ENCODE measurements at places on chromosomes 11 and 22.

- peak; percentile 43 for DNase-seq
These were observed 109.3 kb downstream of the GGTLC2 start for GRCh38 chr22:22753526-22754267.

GRCh38 chr11:33290319-33290718 is 33.1 kb downstream of the HIPK3 start:
- DNase-seq: no peak

DNA sequence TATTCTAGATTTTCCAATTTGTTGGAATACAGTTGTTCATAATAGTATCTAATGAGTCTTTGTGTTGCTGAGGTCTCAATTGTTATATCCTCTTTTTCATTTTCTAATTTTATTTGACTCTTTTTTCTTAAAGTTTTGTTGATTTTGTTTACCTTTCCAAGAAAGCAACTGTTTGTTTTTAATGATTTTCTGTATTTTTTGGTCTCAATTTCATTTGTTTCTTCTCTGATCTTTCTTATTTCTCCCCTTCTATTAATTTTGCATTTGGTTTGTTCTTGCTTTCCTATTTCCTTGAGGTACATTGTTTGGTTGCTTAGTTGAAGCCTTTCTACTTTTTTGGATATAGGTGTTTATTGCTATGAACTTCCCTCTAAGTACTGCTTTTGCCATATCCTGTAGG is 5.2 kb upstream of the OR52A1 start:
- no peak for DNase-seq

DNA sequence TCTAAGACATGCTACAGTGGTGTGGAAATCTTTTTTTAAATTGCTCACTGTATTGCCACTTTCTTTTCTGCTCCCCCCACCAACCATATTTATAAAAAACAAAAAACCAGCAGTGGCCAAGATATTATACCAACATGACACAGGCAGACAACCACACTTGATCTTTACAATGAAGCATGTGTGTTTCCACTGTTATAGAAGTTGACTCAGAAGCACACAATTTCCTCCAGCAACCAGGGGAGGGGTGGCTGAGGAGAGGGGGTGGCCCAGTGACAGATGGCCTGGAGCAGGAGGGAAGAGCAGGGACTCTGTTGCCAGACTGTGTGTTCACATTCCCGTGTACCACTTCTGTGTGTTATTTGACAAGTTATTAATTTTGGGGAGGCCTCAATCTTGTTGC is 14.8 kb downstream of the CD59 start:
- peak; percentile 44 for DNase-seq

- no peak for DNase-seq
These were observed 10.5 kb upstream of the EHD1 start for GRCh38 chr11:64888729-64889511.

DNA sequence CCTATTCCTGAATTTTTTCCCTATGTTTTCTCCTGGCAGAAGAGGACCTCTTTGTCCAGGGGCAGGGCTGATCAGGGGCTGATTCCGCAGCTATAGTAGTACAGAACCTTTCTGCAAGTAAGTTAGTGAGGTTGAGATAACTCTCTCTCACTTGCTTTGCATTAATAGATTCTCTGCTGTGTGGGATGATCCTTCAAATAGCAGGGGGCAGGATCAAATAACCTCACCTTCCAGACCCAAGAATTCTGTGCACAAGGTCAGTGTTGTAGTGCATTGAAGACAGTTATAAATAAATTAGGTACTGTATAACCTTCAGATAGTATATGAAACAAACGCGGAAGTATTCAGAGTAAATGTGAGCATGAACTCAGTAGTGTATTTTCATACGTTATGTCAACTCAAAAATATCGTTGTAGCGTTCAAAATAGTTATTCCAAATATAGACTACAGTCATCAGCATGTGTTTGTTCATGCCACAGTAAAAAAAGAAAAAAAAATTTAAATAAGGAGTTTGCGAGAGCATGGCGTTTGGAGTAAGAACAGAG is 278 bp downstream of the MMP26 start:
- no peak for DNase-seq

- no peak for DNase-seq
These were observed 12.3 kb upstream of the SCUBE2 start for GRCh38 chr11:9103542-9104276.

DNA sequence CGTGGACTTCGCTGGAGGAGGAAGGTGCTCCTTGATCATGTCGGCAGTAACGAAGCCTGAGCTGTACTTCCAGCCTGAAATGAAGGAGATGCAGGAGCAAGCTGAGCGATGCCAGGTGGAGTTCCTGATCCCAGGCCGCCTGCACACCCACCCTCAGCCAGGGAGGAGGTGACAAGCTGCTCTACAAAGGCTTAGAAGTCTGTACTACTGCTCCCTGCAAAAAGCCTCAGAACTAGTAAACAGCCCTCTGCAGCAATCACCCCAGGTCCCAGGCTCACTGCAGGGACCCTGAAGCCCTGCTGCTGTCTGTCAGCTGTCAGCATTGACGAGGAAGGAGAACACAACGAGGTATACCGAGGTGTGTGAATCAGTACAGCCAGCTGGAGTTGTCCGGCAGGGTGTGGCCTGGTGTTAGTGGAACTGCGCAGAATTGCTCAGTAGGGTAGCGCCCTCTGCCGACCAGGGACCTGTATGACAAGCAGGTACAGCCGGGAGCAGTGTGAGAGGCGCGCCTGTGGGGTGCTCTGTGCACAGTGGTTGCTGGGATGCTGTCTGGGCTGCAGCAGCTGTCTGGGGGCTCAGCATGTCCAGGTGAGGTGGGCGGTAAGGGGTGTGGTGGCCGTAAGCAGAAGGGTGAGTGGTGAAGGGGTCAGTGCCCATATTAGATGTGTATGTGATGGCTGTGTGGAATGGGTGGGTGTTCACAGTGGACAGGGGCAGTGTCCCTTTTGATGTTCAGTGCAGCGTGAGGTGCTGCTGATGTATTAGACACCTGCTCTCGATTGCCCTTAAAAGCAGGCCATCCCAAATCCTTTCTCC is 7.6 kb downstream of the CYB5R2 start:
- peak; percentile 83 for DNase-seq

DNA sequence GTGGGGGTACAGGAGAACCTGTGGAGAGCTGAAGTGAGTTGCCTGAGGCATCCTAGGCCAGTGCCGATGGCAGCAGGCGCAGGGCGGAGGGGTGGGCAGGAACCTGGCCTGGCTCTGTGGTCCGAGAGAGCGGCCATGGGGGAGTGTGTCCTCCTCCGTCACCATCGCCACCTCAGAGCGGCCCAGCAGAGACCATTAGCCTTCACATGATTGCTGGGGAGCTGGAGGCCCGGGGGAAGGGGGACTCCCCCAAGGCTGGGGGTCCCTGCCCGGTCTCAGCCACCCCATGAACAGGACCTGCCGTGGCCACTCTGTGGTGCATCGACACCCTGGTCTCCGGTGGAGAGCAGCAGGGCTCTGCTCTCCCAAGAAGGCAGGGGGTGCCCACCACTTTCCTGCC is 4.1 kb downstream of the OMP start:
- no peak for DNase-seq

DNA sequence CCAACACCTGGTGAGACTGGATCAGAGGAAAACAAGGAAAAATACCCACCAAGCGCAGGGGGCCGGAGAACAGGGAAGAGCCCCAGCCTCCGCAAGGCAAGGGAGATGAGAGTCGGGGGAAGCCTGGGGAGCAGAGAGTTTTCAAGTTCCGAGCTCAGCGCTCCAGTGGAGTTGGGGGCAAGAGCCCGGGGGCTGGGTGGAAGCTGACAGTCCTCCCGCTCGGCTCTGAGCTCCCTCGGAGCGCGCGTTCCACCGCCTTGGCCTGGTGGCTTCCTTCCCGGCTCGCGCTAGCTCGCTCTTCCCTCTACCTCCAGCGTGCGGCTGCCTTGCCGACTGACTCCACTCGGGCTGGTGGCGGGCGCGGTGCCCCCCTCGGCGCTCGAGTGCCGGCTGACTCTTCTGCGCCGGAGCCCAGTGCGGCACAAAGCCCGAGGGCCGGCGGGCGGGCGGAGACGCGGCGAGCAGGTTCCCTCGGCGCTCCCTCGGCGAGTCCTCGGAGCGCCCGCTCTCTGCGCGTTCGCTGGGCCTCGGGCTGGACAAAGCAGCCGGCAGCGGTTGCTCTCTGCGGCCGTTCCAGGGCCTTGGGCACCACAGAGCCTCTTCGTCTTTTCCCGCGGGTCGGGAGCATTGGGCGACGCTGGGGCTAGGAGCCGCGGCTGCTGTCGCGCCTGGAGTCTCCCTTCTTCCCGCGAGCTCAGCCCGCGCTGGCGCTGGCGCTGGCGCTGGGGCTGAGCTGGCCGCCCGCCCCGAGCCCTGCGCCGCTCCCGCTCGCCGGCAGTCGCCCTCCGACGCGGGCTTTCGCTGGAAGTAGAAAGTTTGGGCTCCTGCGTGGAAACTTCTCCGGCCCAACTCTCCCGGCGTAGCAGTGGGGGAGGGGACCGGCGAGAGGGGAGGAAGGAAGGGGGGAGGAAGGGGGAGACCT is 1.0 kb downstream of the PAX6 start:
- peak; percentile 49 for DNase-seq

GRCh38 chr11:73854680-73855079 is 22.0 kb downstream of the COA4 start:
- peak; percentile 88 for DNase-seq

GRCh38 chr11:82786836-82787235 is 53.2 kb upstream of the FAM181B start:
- no peak for DNase-seq

- DNase-seq: no peak
These were observed 374.5 kb downstream of the CADM1 start for GRCh38 chr11:115129473-115130289.

DNA sequence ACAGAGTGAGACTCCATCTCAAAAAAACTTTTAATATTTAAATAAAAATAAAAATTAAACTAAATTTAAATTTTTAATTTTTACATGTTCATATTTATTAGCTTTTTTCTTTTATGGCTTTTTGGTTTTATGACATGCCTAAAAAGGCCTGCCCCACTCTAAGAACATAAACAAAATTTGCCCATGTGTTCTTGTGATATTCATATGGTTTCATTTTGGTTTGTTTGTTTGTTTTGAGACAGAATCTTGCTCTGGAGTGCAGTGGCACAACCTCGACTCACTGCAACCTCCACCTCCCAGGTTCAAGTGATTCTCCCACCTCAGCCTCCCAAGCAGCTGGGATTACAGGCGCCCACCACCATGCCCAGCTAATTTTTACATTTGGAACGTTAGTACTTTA is 27.7 kb downstream of the SUSD2 start:
- DNase-seq: no peak

GRCh38 chr11:69200331-69201065 is 44.8 kb downstream of the SMIM38 start:
- DNase-seq: no peak

GRCh38 chr11:103652013-103652412 is 384.4 kb upstream of the DDI1 start:
- DNase-seq: no peak

GRCh38 chr11:59680287-59681154 is 11.7 kb upstream of the PATL1 start:
- DNase-seq: peak; percentile 85

GRCh38 chr22:42033263-42034181 is 34.9 kb downstream of the WBP2NL start:
- DNase-seq: no peak

DNA sequence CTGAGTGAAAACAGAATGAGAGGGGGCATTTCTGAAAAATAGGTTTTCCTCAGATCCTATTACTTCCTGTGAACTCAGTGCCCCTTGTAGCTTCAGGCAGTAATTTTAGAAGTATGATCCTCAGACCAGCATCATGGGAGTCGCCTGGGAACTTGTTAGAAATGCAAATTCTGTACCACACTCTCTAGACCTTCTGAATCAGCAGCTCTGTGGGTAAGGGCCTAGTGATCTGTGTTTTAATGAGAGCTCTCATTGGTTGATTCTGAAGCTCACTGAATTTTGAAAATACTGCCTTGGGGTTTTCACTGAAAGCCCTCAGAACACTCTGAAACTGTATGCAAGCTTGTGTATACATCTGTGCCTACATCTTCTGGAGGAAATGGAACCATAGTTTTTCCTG is 647.2 kb upstream of the ANO5 start:
- no peak for DNase-seq

GRCh38 chr11:36729825-36730224 is 131.8 kb upstream of the RAG2 start:
- DNase-seq: no peak

DNA sequence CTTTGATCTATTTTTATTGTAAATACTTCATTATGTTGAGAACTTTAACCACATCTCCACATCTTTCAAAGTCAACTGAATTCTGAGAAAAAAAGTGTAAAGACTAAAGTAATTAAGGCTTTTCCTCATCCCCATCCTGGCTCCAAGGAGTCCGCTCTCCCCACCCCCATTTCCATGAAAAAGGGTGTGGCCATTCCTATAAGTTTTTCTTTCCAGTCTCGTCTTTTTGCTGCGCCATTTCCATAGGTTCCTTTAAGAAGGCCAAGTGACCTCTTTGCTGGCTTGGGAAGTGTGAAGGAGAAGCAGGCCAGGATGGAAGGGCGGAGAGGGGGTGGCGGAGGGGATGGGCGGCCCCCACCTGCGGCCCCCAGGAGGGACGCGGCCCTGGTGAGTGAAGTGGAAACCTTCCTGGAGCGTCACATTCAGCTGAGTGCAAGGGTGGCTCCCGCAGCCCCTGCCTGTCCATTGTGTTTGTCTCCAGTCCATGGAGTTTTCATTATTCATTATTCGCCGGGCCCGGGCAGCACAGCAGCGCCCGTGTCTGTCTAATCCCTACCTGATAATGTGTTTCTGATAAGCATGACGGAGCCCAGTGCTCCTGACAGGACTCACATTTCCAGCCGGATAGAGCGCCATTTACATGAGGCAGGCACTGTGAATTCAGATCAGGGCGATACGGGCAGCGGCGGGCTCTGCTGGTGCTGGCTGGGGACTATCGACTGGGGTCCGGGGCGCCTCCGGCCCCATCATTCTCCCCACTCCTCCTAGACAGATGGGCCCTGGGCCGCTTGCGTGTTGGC is 739.8 kb downstream of the OPCML start:
- no peak for DNase-seq

GRCh38 chr22:42938976-42939375 is 76.0 kb downstream of the PACSIN2 start:
- DNase-seq: peak; percentile 81

GRCh38 chr11:122773781-122774266 is 64.5 kb upstream of the CRTAM start:
- DNase-seq: no peak

DNA sequence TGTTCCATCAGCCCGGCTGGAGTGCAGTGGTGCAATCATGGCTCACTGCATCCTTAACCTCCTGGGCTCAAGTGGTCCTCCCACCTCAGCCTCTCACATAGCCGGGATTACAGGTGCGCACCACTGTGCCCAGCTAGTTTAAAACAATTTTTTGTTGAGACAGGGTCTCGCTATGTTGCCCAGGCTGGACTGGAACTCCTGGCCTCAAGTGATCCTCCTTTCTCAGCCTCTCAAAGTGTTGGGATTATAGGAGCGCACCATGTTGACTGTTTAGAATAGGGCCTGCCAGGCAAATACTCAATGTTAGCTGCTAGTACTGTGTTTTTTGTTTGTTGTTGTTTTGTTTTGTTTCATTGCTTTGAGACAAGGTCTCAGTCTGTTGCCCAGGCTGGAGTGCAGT is 66.4 kb downstream of the ARHGAP8 start:
- no peak for DNase-seq

- peak; percentile 96 for DNase-seq
These were observed 34.9 kb upstream of the TRPC6 start for GRCh38 chr11:101618709-101619108.
